ENCODE measurements at places on chromosomes 5 and 9. TPM values are rescaled to one million over a fixed set of nuclear protein-coding genes. Genes with fewer than 3 reads are reported as not detected.

MEIKIN gene
- not detected for total RNA-seq

IRGM gene
- not detected for total RNA-seq

NR5A1 gene
- not detected for total RNA-seq

PIP5K1B gene
- 0.13 TPM for total RNA-seq

FOXD4L6 gene
- total RNA-seq, result not detected

SLC27A4 gene
- total RNA-seq, result 48.2 TPM

PCDHB13 gene
- total RNA-seq, result 0.16 TPM

FBN2 gene
- total RNA-seq, result 24.6 TPM

PTGR1 gene
- 72.9 TPM for total RNA-seq

NFIB gene
- total RNA-seq, result 8.2 TPM

GABRB2 gene
- total RNA-seq, result 0.13 TPM

SUSD3 gene
- total RNA-seq, result 8.9 TPM

CDH9 gene
- total RNA-seq, result 0.25 TPM

IL31RA gene
- total RNA-seq, result 1.1 TPM

SLC38A9 gene
- 12.7 TPM for total RNA-seq

IFNB1 gene
- total RNA-seq, result not detected

TEK gene
- total RNA-seq, result 0.98 TPM

AFF4 gene
- total RNA-seq, result 37.3 TPM

SHOC1 gene
- total RNA-seq, result not detected

MCCC2 gene
- 28.9 TPM for total RNA-seq

IL7R gene
- total RNA-seq, result 2.8 TPM

FGF1 gene
- 0.25 TPM for total RNA-seq

SLC27A6 gene
- 0.63 TPM for total RNA-seq

NR2F1 gene
- total RNA-seq, result 71.4 TPM

PCDHGA4 gene
- total RNA-seq, result 0.33 TPM

KIF20A gene
- total RNA-seq, result 102 TPM

RNF183 gene
- not detected for total RNA-seq

ZNF354C gene
- total RNA-seq, result 2.0 TPM

HSD17B3 gene
- total RNA-seq, result not detected

LAMC3 gene
- total RNA-seq, result 1.1 TPM

ARRDC3 gene
- total RNA-seq, result 17.9 TPM

CSF1R gene
- total RNA-seq, result 0.13 TPM

PCDHGB7 gene
- total RNA-seq, result 5.1 TPM

STING1 gene
- total RNA-seq, result 60.0 TPM

TMEM171 gene
- 9.1 TPM for total RNA-seq

LCN10 gene
- not detected for total RNA-seq

HIGD2A gene
- total RNA-seq, result 131 TPM

CCDC152 gene
- total RNA-seq, result 0.25 TPM

PCDHGB5 gene
- 15.8 TPM for total RNA-seq

CEMIP2 gene
- 125 TPM for total RNA-seq

SMIM27 gene
- 10.1 TPM for total RNA-seq

AGXT2 gene
- total RNA-seq, result not detected

SPATA6L gene
- total RNA-seq, result 2.1 TPM

PCDH1 gene
- total RNA-seq, result 1.1 TPM

ECM2 gene
- 0.13 TPM for total RNA-seq

ARSI gene
- 32.3 TPM for total RNA-seq

GRXCR2 gene
- total RNA-seq, result not detected

NME5 gene
- total RNA-seq, result 2.3 TPM

MLANA gene
- not detected for total RNA-seq

IFNA13 gene
- total RNA-seq, result not detected

GLRA1 gene
- not detected for total RNA-seq

ZNF618 gene
- total RNA-seq, result 14.5 TPM

GRM6 gene
- total RNA-seq, result not detected

SPATA31D1 gene
- not detected for total RNA-seq

OLFM1 gene
- not detected for total RNA-seq

HTR1A gene
- not detected for total RNA-seq

GGTA1 gene
- total RNA-seq, result not detected

Data from mesangial cell (primary cell).